ENCODE measurements at places on chromosomes 13 and 19.
A peak's percentile ranks its signal among the peaks of the same experiment; 100 is the strongest.

DNA sequence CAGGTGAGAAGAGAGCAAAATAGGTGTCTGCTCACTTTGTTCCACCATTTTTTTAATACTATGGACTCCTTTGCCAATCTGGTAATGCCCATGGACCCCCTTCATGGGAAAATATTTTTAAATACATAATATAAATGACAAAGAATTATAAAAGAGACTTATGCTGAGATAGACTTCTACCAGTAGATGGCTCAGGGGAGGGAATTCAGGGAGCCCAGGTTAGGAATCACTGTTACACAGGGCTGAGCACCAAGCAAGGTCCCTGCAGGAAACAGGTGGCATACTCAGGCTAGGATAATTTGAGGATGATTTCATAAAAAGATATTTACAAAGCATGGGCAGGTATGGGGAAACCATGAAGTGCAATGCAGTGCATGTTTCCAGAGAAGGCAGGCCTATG is 525.9 kb downstream of the FGF9 start:
- DNase-seq = no peak

DNA sequence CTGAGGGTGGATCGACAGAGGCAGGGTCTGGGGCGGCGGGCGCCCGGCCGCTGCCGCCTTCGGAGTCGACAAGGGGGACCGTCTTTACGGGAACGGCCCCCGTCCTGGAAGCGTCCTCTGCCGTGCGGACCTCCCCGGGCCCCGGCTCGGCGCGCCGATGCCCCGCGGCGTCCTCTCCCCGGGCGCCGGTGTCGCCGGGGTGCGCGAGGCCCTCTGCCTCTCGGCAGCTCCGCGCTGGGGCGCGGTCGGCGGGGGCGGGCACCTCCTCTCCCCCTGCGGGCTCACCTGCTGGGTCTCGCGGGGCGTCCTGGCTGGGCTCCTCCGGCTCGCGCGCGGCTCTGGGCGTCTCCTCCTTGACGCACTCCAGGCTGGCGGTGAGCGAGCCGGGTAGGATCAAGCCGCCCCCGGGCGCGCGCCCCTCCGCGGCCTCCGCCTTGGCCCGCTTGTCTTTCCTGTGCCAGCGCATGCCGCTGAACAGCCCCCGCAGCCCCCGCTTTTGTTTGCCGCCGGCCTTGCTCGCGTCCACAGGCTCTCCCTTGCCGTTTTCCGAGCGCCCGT is 1.5 kb downstream of the AMER2 start:
- DNase-seq = no peak

DNA sequence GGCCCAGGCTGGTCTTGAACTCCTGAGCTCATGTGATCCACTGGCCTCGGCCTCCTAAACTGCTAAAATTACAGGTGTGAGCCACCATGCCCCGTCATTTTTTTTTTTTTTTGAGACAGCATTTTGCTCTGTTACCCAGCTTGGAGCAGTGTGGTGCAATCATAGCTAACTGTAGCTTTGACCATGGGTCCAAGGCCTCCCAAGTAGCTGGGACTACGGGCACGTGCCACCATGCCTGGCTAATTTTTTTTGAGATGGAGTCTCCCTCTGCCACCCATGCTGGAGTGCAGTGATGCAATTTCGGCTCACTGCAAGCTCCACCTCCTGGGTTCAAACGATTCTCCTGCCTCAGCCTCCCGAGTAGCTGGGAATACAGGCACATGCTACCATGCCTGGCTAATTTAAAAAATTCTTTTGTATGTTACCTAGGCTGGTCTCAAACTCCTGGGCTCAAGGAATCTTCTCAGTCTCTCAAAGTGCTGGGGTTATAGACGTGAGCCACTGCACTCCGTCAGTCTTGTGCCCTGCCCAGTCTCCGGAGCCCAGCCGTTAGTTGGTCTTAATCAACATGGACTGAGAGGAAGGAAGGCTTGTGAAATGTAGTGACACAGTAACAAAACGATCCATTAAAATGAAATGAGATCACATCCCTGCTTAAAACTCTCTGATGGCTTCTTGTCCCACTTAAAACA is 1.4 kb upstream of the LRG1 start:
- peak; percentile 78 for DNase-seq

DNA sequence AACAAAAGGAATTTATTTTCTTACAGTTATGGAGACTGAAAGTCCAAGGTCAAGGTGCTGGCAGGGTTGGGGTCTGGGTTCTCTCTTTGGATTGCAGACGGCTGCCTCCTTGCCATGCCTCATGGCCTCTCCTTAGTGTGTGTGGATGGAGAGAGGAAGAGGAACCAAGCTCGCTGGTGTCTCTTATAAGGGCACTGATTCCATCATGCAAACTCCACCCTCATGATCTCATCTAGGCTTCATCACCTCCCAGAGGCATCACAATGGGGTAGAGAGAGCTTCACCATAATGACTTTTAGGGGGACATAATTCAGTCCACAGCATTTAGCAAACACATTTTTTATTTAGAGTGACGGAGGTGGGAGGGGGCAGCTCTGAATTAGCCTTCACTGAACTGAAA is 104.9 kb upstream of the ABCC4 start:
- DNase-seq = no peak

DNA sequence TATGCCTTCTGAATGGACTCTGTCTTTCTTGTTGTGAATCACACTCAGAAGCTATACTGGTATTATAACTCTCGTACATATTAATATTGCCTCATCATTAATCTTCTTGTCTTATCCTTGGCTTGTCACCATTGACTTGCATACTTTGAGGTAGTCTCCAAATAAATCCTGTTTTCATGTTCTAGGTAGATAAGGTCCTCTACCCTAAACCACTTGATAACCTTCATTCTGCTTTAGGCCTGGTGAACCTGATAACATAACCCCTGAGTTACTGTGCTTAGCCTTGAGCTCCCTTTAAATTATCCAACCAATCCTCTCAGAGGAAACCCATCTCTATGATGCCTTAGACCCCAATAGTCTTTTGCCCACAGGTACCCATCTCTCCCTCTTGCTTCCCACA is 1162.3 kb downstream of the SLITRK1 start:
- no peak for DNase-seq

- no peak for DNase-seq
These were observed 237.7 kb downstream of the MZT1 start for GRCh38 chr13:72489751-72490150.

DNA sequence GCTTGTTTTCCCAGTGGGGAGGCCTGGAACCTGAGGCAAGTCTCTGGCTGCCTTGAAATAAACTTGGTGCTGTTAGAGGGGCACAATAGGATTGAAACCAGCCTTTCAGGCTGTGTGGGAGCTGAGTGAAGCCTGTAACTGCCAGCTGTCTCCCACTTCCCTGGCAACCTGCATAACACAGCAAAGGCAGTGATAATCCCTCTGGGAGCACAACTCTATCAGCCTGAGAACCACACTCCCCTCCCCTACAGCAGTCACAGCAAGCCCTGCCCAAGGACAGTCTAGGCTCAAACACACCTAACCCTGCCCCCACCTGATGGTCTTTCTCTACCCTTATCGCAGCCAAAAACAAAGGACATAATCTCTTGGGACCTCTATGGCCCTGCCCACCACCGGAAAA is 683.8 kb upstream of the ATXN8OS start:
- no peak for DNase-seq

GRCh38 chr19:12872941-12873890 is 8.0 kb downstream of the DNASE2 start:
- DNase-seq = peak; percentile 49

GRCh38 chr19:55644842-55645511 is 1.5 kb downstream of the ZNF581 start:
- no peak for DNase-seq

DNA sequence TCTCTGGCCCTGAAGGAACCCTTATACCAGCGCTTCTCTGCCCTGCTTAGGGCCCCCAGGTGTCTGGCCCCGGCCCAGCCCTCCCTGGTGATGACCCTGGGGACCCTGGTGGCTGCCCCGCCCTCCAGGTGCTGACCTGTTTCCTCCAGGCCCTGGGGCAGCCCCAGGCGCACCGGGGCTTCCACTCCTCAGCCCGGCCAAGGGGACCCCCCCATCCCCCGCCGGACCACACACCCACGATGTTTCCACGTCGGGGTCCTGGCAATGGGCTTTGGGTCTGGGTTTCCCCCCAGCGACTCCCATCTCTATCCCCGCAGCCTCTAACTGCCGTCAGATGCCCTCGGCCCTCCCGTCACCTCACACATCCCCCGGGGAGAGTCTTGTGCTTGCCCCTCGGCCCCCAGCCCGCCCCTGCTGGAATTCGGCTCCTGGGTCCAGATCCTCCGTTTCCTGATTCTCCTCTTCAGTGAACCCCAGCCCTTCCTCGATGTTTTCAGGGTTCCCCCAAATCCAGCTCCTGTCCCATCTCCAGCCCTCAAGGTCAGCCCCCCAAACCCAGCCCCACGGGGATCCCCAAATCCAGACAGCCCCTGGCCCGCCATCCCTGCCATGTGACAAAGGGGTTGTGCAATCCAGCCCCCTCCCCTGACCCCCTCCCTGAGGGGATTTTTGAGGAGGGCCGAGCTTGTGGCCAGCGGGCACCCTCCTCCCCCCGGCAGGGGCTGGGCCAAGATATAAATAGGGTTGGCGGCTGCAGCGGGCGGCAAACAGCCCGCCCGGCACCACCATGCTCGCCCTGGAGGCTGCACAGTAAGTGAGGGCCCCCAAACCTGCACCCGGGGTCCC is at the start of gene SPIB:
TSS of gene SPIB (plus strand) at position 763 of the 846 bp plus-strand sequence. CDS start at position 788, 25 bp downstream.
- peak; percentile 54 for DNase-seq

- no peak for DNase-seq
These were observed 47.5 kb downstream of the CDADC1 start for GRCh38 chr13:49295244-49295643.

- DNase-seq = no peak
These were observed 22.7 kb downstream of the ELL start for GRCh38 chr19:18499055-18499775.

GRCh38 chr19:16850133-16850532 is 20.9 kb downstream of the SIN3B start:
- DNase-seq = no peak

GRCh38 chr19:53927739-53928138 is 18.7 kb downstream of the CACNG7 start:
- DNase-seq = peak; percentile 64

- DNase-seq = no peak
These were observed 390.3 kb downstream of the DLEU7 start for GRCh38 chr13:50453188-50453587.

DNA sequence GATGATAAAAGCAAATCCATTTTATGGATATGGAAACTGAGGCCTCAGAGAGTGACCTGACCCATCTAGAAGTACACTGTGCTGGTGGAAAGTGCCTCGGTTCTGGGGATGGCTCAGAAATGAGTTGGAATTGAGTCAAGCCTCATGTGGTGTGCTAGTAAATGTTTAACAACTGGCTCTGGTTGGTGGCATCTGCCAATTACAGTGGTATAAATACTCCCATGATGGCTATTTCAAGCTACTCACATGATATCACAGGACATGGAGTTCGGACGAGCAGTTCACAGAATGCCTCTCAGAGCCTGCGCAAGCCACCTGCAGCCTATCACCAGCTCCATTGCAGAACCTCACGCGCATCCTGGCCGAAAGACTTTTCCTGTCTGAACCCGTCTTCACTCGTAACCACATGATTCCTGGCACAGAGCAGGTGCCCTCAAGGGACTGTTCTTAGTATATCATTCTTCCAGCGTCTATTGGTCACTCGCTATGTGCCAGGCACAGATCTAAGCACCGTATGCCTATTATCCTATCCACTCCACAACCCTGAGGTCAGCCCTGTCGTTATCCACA is 9.1 kb downstream of the TMEM150B start:
- DNase-seq = no peak

- DNase-seq = no peak
These were observed 3.0 kb downstream of the KCTD12 start for GRCh38 chr13:76883236-76883635.

GRCh38 chr13:56015919-56016318 is 1124.8 kb upstream of the PRR20A start:
- DNase-seq = no peak

- DNase-seq = no peak
These were observed 39.8 kb downstream of the GATAD2A start for GRCh38 chr19:19445288-19445687.

- DNase-seq = peak; percentile 22
These were observed 1.3 kb upstream of the KLF12 start for GRCh38 chr13:74135326-74136083.

DNA sequence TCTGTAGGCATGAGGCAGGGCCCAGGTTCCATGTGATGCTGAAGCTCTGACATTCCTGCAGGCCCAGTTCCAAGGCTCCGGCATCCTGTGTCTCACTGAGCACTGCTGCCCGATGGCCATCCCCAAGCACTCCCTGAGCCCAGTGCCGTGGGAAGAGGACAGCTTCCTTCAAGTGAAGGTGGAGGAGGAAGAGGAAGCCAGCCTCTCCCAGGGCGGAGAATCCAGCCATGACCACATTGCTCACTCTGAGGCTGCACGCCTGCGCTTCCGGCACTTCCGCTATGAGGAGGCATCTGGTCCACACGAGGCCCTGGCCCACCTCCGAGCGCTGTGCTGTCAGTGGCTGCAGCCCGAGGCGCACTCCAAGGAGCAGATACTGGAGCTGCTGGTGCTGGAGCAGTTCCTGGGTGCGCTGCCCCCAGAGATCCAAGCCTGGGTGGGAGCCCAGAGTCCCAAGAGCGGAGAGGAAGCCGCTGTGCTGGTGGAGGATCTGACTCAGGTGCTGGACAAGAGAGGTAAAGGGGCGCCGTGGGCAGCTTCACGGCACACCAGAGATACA is 8.0 kb downstream of the ZSCAN22 start:
- DNase-seq = no peak

DNA sequence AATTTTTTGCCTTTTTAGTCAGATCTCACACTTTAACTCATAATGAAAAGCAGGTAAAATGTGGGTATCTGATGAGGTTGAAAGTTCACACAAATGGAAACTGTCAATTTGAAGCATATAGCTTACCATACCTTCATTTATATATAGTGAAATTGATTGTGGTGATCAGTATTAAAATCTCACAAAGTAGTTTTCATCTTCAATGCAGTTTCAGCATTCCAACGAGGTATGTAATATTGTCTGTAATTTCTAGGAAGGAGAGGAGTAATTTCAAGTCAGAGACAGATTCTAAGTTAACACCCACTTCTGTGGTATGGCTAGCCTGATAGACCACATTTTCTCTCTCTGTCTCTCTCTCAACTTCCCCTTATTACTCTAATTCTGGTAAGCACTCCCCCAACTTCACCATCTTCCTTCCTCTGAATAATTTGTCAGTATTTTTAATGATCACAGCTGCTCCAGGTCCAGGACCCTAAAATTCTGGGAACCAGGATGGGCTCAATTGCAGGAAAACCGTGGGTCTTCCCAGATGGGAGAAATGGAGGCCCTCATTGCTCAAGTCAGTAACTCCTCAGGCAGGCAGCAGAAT is 455.7 kb downstream of the FGF9 start:
- peak; percentile 36 for DNase-seq

GRCh38 chr19:30060531-30061222 is 118.6 kb downstream of the URI1 start:
- DNase-seq = no peak

- no peak for DNase-seq
These were observed 13.9 kb downstream of the MPND start for GRCh38 chr19:4357095-4357797.

Data from NB4 (cell line).